ENCODE measurements at places on chromosomes 16 and 17.

DNA sequence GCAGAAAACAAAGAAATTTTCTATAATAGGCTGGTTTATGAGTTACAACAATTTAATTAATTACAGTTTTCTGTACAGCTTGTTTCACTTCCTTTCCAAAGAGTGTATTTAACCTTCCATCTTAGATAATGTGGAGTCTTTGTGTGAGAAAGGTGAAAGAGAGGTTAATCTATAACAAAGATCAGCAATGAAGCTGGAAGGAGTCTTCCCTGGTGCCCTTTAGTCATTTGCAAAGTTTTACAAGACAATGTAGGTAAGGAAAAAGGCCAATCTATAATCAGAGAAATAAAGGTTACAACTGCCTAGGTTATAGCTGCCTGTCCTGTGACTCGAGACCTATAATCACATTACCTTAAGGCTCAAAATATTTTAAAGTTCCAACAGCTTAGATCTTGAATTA, 142.0 kb downstream of the ZNF18 start:
- no peak for DNase-seq

DNA sequence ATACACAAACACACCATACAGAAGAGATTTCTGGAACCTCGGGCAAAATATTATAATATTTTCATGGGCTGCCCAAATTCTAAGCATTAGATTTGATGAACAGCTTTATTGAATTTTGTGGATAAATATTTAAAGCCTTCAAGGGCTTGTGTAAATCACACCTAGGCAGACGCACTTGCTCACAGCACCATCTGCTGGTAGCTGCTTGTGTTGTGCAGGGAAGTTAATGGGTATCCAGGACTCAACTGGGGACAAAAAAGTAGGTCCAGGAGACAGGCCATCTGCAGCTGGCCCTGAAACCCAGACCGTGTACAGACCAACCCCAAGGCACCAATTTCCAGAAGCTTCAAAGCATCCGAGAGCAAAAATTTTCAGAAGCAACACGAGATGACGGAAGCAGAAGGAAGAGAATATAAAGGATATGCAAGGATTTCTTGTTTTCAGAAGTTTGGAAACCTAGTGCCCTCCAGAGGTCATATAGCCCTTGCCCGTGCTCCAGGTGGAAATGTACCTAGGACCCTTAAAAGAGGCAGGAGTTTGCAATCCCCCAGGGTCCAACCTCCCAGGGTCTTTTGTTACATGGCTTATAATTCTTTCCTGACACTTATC, 140.0 kb downstream of the CHD9NB start:
- peak; percentile 30 for DNase-seq

DNA sequence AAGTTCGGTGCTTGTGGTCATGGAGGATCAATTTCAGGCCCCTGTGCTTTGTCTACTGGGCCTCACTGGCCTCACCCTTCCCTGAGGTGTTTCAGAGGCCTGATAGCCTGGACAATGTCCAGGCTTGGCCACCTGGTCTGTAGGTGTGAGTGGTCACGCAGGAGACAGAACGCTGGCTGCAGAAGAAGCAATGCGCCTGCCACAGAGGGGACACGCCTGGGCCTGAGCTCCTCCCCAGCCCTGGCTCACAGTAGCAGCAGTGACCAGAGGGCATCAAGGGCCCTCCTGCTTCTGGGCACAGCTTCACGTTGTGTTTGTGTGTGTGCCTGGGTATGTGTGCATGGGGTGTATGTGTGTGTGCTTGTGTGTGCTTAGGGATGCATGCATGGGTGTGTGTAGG, 1.9 kb upstream of the PITPNM3 start:
- no peak for DNase-seq

- no peak for DNase-seq
These were observed 62.8 kb upstream of the B4GALNT2 start for GRCh38 chr17:49069585-49070273.

- peak; percentile 98 for DNase-seq
These were observed 61.9 kb upstream of the CIBAR2 start for GRCh38 chr16:85173981-85174751.

GRCh38 chr16:2956579-2956956, 7.5 kb upstream of the KREMEN2 start:
- DNase-seq, result no peak

DNA sequence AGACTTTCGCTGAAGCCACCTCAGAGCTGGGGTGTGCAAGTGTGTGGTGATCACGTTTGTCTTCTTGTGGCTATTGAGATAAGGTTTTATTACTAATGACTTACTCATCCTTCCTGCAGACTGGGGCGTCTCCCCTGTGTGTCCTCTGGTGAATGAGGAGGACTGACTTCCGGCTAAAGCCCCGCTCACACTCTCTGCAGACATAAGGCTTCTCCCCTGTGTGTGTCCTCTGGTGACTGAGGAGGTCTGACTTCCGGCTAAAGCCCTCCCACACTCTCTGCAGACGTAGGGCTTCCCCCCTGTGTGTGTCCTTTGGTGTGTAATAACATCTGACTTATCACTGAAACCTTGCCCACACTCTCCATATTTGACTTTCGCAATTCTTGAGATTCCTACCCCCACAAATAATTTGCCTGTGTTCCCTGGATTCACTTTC, 19.4 kb downstream of the PRDM7 start:
- DNase-seq, result peak; percentile 88

DNA sequence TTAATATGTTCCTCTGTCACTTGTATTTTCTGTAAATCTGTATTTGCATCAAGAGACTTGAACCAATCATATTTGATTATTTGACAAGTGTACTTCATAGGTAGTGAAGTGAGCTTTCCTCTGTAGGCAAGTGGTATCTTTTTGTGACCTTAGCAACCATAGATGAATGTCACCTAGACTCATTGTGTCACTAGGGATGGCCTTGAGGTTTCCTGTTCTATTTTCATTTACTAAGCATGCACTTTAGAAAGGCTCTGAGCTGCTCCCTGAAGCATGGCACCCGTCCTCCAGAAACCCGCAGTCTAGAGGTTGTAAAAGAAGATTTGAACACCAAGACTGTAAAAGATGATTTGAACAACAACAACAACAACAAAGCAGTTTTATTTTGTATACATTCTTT, 151.7 kb downstream of the PRKCB start:
- no peak for DNase-seq

GRCh38 chr16:8788578-8789172, 8.8 kb downstream of the TMEM186 start:
- DNase-seq, result no peak

DNA sequence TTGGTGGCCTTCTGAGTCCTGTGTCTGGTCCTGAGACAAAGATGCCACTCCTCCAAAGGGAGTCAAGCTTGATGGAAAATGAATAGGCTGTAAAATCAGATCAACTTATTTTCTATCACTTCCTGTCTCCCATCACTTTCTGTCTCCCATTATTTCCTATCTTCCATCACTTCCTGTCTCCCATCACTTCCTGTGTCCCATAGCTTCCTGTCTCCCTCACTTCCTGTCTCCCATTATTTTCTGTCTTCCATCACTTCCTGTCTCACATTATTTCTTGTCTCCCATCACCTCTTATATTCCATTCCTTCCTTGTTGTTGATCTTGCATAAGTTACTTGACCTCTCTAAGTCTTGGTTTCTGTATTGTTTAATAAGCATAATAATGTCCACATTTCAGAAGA, 418.5 kb upstream of the EEF2KMT start:
- DNase-seq, result no peak

DNA sequence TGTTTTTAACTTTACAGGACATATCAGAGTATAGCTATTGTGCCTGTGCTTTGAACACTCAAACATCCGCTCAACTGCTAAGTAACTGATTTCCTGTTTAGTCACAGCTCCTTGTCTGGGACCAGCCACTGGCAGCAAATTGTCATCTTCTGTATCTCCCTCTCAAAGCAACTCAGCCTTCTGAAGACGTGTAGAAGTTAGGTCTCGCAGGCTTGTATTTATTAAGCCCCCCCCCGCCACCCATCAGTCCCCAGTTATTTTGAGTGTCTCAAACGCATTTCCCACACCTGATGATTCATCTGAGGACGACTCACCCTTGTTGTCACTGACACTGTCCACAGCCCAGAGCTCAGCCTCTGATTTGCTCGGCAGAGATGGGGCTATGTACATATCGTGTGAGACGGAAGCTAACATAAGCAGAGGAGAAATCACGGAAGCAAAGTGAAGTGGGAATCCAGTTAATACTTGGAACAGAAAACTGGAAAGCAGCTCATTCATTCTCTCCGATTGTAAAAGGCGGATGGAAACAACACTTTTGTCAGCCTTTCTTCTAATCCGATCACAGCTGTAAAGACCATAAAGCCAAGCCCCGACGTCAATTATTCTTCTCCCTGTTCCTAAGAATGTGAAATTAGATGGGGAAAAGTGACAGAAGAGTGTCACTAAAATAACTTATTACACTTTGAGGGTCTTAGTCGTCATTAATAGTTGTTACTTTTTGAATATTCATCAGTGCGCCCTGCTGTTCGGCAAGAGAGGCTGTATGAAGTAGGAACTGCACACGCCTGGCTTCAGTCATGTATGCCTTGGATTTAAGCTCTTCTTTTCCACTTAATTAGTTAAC, 64.2 kb downstream of the PITPNC1 start:
- DNase-seq, result peak; percentile 74

DNA sequence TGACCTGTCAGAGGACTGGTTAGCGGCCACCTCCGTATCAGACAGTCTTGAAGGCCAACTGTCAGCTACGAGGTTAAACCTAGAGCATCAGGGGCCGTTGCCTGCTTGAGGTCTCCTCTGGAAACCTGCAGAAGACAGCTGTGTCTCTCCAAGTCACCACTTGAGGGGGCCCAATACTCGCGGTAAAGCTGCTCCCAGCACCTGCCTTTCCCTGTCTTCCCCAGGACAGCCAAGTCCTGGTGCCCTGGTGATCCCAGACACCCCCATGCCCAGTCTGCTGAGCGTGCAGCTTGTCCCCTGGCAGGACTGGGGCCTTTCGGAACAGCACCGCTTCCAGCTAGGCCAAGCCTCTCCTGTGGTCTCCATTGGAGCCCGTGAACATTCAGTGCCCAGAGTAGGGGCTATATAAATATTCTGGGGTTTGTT, 80.1 kb downstream of the DNAH17 start:
- peak; percentile 81 for DNase-seq

GRCh38 chr17:8964801-8965393, 610 bp downstream of the PIK3R5 start:
- DNase-seq, result no peak

DNA sequence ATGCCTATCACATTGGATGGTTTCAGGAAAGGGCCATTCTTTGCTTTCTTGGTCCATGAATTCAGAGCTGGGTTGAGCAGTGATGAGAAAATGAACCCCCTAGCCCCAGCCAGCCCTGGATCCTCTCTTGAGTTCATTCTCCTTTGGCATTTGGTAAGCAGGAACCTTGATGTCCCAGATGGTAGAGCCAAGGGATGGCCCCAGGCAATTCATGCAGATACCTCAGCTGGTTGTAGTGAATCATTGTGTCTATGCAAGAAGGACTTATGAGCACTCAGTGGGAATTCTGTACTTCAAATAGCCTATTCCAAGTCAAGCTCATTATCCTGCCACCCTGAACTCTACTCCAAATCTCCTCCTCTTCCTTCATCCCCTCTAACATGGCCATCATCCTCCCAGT, 412.7 kb downstream of the UTP18 start:
- DNase-seq, result no peak

- no peak for DNase-seq
These were observed 79.5 kb upstream of the DHX40 start for GRCh38 chr17:59485946-59486345.

GRCh38 chr17:75315541-75316243, 26.5 kb upstream of the SLC25A19 start:
- DNase-seq, result peak; percentile 44

DNA sequence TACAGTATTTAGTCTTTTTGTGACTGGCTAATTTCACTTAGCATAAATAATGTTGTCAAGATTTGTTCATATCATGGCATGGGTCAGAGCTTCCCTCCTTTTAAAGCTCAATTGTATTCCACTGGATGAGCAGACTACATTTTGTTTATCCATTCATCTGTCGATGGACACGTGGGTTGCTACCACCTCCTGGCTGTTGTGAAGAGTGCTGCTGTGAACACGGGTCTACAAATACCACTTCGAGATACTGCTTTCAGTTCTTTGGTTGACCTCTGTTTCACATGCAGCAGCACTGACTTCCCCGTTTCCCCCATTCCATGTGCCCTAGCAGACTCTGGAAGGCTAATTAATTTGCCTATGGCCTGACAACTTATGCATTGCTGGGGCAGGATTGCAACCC, 285.4 kb downstream of the SHISA9 start:
- DNase-seq, result no peak

DNA sequence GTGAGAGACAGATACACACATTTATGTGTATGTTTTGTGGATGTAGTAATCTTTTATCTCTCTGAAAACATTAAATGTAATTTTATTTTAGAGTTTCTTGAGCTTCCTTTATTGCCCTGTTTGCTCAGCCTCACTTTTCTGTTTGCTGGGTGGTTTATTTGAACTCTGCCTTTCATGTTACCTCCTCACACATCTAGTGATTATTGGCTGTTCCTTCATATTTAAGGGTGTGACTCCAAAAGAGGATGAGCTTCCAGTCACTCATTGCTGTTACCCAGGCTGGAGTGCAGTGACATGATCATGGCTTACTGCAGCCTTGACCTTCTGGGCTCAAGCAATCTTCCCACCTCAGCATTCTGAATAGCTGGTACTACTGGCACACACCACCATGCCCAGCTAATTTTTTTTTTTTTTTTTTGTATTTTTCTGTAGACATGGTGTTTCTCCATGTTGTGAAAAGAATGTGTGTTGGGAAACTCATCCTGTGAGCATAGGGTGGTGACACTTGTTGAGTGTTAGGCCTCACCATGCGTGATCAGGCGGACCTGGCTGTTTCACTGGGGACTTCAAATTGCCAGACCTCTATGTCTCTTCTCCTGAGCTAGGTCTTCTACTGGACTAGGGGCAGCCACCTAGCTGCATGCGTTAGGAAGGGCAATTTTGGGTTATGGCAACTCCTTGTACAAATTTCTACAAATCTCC, 37.8 kb downstream of the GOSR1 start:
- DNase-seq, result no peak

- DNase-seq, result no peak
These were observed 10.8 kb downstream of the TAT start for GRCh38 chr16:71565812-71566700.

GRCh38 chr17:57432507-57433277, 176.4 kb downstream of the MSI2 start:
- DNase-seq, result no peak

GRCh38 chr16:22353191-22353919, 21.1 kb downstream of the CDR2 start:
- DNase-seq, result peak; percentile 95

DNA sequence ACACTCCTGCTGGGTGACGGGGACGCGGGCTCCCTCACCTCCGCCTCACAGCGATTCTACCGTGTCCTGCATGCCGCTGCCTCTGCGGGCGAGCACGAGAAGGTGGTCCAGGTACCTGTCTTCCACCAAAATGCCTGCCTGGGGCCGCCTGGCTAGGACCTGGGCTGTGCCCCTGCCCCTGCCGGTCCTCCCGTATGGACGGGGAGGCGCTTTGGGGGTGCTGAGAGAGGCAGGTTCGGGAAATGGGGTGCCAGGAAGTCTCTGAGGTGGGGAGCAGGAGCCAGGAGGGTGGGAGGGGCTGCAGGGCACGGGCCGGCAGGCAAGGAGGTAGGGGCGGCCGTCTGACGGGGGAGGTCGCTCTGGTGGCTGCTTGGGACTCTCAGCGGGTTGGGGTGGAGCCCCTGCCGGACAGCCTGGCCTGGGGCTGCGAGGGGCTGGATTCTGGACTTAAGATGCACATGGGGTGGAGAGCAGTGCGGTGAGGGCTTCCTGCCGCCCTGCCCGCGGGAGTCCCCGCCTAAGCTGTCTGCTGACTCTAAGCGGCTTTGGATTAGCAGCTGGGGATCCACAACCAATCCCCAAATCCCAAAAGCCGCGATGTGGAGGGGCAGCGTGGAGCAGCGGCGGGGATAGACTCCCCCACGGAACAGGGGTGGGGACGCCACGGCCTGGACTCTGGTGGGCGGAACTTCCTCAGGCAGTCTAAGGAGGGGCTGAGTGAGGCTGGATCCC, 5.8 kb downstream of the CHTF18 start:
- DNase-seq, result no peak

Measured in EH (cell line).